ENCODE measurements at places on chromosomes 13 and 19.
A peak's percentile ranks its signal among the peaks of the same experiment; 100 is the strongest.

GRCh38 chr13:44373247-44373600 lies 400 bp upstream of the SERP2 start:
- no peak for DNase-seq

GRCh38 chr19:37790244-37790925 lies 11.0 kb upstream of the ZNF573 start:
- DNase-seq = no peak

DNA sequence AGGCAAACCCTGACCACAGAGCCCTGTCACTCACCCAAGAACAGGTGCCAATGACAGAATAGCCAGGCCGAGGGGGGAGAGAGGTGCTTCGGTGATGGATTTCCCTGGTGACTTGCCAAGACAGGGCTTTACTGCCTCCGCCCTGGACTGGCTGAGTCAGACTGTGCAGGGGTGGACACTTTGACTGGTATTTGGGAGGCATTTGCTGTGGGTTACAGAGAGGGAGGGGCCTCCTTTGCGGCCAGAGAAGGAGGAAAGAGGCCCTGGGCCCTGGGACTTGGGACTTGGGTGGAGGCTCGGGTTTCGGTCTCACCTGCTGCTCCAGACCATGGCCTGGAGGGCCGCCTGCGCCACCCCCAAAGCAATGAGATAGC lies 4.6 kb upstream of the EPS8L1 start:
- no peak for DNase-seq

DNA sequence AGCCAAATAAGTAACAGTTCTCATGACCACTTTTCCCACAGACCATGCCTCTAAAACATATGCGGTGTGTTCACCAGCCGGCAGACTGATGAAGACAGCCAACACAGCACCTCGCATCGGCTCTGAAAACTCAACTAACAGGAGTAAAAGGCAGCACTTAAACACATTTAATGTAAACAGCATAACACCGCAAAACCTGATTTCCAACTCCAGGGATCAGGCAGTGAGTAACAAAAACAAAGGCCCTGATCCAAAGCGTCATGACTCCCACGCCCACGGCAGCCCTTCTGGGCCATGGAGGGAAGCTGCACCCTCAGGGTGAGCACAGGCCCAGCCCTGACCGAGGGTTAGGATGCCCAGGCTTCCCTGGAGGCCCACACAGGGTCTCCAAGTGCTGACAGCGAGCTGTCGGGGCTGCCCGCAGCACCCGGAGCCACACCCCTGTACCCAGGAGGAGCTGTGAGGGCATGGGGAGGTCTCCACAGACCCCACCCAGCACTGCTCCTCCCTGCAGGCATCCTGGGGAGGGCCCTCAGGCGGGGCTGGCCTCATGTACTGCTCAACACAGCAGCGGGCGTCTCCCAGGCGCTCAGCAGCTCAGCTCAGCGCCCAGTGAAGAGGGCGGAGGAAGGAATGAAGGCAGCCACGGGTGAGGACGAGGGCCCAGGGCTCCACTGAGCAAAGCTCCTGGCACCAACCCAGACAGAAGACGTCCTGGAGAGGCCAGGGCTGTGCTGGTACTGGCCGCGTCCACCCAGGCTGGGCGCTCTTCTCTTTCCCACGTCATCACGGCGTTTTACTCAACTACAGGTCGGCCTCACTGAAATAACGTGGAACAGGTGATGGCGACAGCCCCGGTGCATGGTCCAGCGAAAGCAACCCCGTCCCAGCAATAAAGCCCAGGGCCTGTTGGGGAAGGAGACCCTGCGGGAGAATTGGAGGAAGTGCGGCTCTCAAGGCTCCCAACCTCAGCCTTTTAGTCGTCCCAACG lies 53.7 kb downstream of the RASA3 start:
- no peak for DNase-seq

- DNase-seq = no peak
Measured at GRCh38 chr19:28051047-28051446, 1161.9 kb downstream of the UQCRFS1 start.

DNA sequence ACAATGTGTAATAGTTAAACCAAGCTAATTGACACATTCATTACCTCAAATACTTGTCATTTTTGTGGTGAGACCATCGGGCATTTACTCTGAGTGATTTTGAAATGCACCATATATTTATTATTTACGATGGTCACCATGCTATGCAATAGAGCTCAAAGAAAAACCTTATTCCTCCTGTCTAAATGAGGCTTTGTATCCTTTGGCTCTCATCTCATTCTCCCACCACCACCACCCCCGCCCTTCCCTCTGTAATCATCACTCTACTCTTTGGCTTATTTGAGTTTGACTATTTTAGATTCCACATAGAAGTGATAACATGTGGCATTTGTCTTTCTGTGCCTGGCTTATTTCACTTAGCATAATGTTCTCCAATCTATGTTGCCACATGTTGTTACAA lies 124.9 kb downstream of the CYSLTR2 start:
- no peak for DNase-seq

DNA sequence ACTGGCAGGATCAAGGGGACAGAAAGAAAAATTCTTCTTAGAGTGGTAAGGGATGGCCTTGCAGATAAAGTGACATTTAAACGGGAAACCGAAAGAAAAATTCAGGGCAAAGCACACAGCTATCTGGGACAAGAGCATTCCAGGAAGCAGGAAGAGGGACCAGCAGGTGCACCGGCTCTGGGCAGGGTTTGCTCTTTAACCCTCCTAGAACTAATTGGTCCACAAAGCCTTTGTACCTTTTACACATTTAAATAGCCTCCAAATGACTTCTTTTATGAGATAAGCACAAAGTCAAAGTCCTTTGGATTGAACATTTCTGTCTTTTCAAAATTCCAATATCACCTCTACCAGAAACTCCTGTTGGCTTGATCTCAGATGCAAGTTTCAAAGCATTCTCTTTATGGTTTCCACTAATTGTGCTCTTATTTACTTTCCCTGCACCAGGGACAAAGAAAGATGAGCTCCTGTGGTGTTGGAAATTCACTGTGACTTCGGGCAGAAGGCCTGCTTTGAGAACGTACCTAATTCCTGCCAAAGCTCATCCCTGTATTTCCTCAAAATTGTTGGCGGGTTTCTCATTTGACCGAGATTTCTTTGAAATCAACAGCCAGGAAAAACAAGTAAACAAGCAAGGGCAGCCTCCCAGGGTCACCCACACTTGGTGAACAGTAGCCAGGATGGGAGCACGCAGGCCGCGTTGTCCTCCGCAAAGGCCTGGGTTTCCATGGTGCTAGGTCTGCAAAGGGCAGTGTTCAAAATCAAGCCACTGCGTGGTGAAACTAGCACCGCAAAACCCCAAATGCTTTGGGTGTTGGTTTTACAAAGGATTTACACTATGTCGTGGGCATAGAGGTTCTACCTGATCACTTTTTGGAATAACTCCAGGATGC lies 98.6 kb downstream of the IRS2 start:
- no peak for DNase-seq

- DNase-seq = no peak
Measured at GRCh38 chr13:25971459-25972145, 80.2 kb downstream of the SHISA2 start.

DNA sequence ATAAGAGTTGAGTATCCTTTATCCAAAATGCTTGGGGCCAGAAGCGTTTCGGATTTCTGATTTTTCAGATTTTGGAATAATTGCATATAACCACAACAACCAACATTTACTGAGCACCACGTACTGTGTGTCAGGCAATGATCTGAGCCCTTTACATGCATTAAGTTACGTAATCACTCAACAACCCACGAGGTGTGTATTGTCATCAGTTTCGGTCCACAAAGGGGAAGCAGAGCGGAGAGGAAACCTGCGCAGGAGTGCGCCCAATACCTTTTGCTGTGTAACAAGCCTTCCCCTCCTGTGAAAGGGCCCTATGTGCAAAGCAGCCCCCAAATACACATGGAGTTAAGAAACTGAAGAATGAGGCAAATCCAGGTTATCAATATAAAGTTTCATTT lies 20.7 kb upstream of the NLRP12 start:
- no peak for DNase-seq

GRCh38 chr19:36214386-36215275 lies at the start of the genes ZNF146 and ZNF565:
TSS of gene ZNF146 (plus strand) at chr19:36215106. CDS start at chr19:36236441, 21,335 bp downstream.
TSS of gene ZNF565 (minus strand) at chr19:36214665. CDS start at chr19:36201985, 12,680 bp downstream.
- peak; percentile 96 for DNase-seq

GRCh38 chr19:51431124-51431523 lies 13.7 kb upstream of the SIGLEC10 start:
- no peak for DNase-seq

- peak; percentile 47 for DNase-seq
Measured at GRCh38 chr13:59677966-59678814, 485.5 kb downstream of the DIAPH3 start.

- DNase-seq = no peak
Measured at GRCh38 chr19:18168673-18169381, 4.8 kb upstream of the IFI30 start.

GRCh38 chr13:48652851-48653471 lies 768 bp upstream of the CYSLTR2 start:
- DNase-seq = no peak

- DNase-seq = no peak
Measured at GRCh38 chr13:94520001-94520400, 40.5 kb upstream of the DCT start.

- DNase-seq = no peak
Measured at GRCh38 chr13:76720416-76720815, 165.8 kb downstream of the KCTD12 start.

DNA sequence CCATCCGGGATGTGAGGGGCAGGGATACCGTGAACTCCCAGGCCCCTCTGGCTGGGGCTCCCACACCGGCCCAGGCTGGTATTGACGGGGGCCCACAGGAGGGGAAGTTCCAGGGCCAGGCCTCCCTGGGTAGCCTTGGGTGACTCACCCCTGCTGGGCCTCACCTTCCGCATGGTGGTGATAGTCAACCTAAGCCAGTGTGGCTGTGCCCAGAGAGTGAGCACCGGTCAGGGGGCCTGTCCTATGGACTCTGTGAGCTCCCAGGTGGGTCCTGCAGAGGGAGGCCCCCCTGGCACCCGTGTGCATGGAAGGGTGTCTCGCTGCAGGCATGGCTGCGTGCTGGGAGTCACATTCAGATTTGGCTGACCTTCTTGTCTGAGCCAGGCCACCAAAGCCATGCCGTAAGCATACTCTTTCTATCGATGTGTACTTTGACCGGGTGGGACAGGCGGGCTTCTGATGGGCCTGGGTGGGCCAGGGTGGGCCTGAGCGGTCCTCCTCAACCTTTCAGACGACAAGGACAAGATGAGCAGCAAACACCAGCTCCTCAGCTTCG lies 27.6 kb downstream of the DHX34 start:
- DNase-seq = no peak

All from iPS-NIHi11 (cell line).